Caki2 (cell line): ENCODE measurements at places on chromosomes 5 and 9. TPM values are rescaled to one million over a fixed set of nuclear protein-coding genes. Genes with fewer than 3 reads are reported as not detected.

The LURAP1L gene
- total RNA-seq: 28.4 TPM in 2 replicates

The PDZD2 gene
- total RNA-seq: 0.17 TPM in 1 of 2 replicates, not detected in the other

The ARSI gene
- total RNA-seq: not detected in 2 replicates

The SIT1 gene
- total RNA-seq: not detected in 2 replicates

The LEAP2 gene
- not detected in 2 replicates for total RNA-seq

The CTNNA1 gene
- total RNA-seq: 233 and 268 TPM in 2 replicates

The TMEM215 gene
- not detected in 2 replicates for total RNA-seq

The FOXD4L5 gene
- not detected in 2 replicates for total RNA-seq

The ACOT12 gene
- total RNA-seq: not detected in 2 replicates

The BRIX1 gene
- total RNA-seq: 68.6 and 90.8 TPM in 2 replicates

The AK8 gene
- 0.58 and 2.6 TPM in 2 replicates for total RNA-seq

The ZCCHC10 gene
- 7.8 and 15.6 TPM in 2 replicates for total RNA-seq

The TAF11L10 gene
- not detected in 2 replicates for total RNA-seq

The SLC22A4 gene
- 5.2 TPM in 1 of 2 replicates, not detected in the other for total RNA-seq

The SPINK6 gene
- not detected in 2 replicates for total RNA-seq

The CXCL14 gene
- total RNA-seq: not detected in 2 replicates

The CCDC152 gene
- not detected in 2 replicates for total RNA-seq

The TLX3 gene
- not detected in 2 replicates for total RNA-seq

The IL3 gene
- total RNA-seq: not detected in 2 replicates

The SHLD3 gene
- total RNA-seq: 0.51 and 0.52 TPM in 2 replicates

The AMBP gene
- 16.7 and 19.8 TPM in 2 replicates for total RNA-seq
